Aorta (tissue), 5 donors: ENCODE measurements at places on chromosomes 4 and X. TPM values are rescaled to one million over a fixed set of nuclear protein-coding genes. Genes with fewer than 3 reads are reported as not detected.
A peak's percentile ranks its signal among the peaks of the same experiment; 100 is the strongest.

GRCh38 chr4:74202062-74202586, 44.2 kb downstream of the MTHFD2L start:
- DNase-seq, result no peak
- H3K27ac ChIP-seq, result no peak overlapping the region
- no peaks in the 10 kb centered on the region for H3K36me3 ChIP-seq
- H3K27me3 ChIP-seq, result no peaks in the 10 kb centered on the region
- H3K4me3 ChIP-seq, result no peak overlapping the region
- H3K4me1 ChIP-seq, result peaks cover 3% of the 10 kb centered on the region

- no peak overlapping the region for H3K27ac ChIP-seq
- no peak for DNase-seq
- H3K4me3 ChIP-seq, result no peak overlapping the region
- no peaks in the 10 kb centered on the region for H3K4me1 ChIP-seq
- no peaks in the 10 kb centered on the region for H3K27me3 ChIP-seq
These were observed 75.3 kb upstream of the RAPGEF2 start for GRCh38 chr4:159027535-159027934.

GRCh38 chrX:30483996-30484395, 93.6 kb downstream of the TASL start:
- no peak overlapping the region for H3K27ac ChIP-seq
- DNase-seq, result no peak
- no peak overlapping the region for H3K4me3 ChIP-seq

- DNase-seq, result peak; percentile 83
- no peaks in the 10 kb centered on the region for H3K27me3 ChIP-seq
- peak overlapping the region; percentile 66 for H3K27ac ChIP-seq
- H3K36me3 ChIP-seq, result no peaks in the 10 kb centered on the region
- no peaks in the 10 kb centered on the region for H3K4me1 ChIP-seq
- no peak overlapping the region for H3K4me3 ChIP-seq
These were observed 21.9 kb upstream of the SPON2 start for GRCh38 chr4:1194010-1194900.

- no peak overlapping the region for H3K27ac ChIP-seq
- H3K36me3 ChIP-seq, result no peaks in the 10 kb centered on the region
- no peaks in the 10 kb centered on the region for H3K27me3 ChIP-seq
- H3K4me1 ChIP-seq, result no peaks in the 10 kb centered on the region
These were observed 142.0 kb upstream of the TEX13D start for GRCh38 chrX:124190440-124190839.

DNA sequence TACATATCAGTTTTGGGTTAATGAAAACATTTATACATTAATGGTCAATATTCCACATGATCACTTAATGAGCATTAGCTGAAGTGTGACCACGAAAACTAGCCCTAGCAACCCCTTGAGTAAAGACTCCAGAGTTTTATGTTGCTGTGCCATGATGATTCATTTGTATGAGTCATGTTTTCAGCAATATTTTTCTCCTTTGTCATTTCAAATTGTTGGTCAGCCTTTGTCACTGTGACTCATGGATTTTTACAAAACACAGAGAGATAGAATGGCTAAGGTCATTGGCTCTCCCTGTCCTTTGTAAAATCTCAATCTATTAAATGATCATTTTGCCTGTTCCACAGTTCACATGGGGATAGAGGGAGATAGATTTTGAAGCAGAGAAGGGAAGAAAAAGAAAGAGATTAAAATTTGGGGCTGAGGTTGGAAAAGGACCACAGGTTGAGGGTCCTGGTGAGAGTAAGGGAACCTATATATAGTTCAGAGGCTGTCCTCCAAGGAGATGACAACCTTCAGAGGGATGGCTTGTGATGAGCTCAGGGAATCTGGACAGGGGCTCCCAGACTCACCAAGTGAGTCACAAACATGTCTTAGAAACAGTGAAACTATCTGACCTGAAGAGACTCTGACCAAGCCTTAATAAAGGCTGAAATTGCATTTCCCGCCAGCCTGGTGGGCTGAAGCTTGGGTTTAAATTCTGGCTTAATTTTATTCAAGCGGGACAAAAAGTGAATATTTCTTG, 25.6 kb downstream of the NR0B1 start:
- H3K4me1 ChIP-seq, result no peaks in the 10 kb centered on the region
- peak overlapping the region; percentile 57 for H3K27ac ChIP-seq
- H3K36me3 ChIP-seq, result no peaks in the 10 kb centered on the region
- no peak overlapping the region for H3K4me3 ChIP-seq
- no peak for DNase-seq

- H3K4me1 ChIP-seq, result no peaks in the 10 kb centered on the region
- DNase-seq, result no peak
- no peak overlapping the region for H3K4me3 ChIP-seq
- H3K36me3 ChIP-seq, result no peaks in the 10 kb centered on the region
- H3K27ac ChIP-seq, result no peak overlapping the region
These were observed 420.6 kb upstream of the PABPC4L start for GRCh38 chr4:134622199-134622598.

GRCh38 chr4:21377046-21377445, 571.5 kb downstream of the KCNIP4 start:
- no peak overlapping the region for H3K27ac ChIP-seq
- H3K4me1 ChIP-seq, result no peaks in the 10 kb centered on the region
- no peak for DNase-seq
- H3K4me3 ChIP-seq, result no peak overlapping the region

DNA sequence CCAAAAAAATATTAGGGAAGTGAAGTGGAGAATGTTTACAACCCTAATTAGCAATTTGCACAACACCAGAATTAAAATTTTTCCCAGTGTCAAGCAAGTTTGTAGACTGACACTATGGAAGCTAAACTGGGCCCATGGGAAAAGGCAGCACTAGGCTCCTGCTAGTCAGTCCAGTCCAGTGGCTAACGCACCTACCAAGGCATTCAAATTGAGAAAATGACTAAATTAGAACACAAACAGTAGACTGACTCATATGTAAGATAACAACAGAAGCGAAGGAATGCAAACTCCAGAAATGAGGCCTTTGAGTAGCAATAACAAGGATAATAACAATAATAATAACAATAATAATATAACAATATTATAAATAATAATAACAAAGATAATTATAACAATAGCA, 90.7 kb downstream of the GRIA3 start:
- H3K27me3 ChIP-seq, result no peaks in the 10 kb centered on the region
- no peak overlapping the region for H3K27ac ChIP-seq
- H3K36me3 ChIP-seq, result no peaks in the 10 kb centered on the region
- H3K4me1 ChIP-seq, result no peaks in the 10 kb centered on the region

DNA sequence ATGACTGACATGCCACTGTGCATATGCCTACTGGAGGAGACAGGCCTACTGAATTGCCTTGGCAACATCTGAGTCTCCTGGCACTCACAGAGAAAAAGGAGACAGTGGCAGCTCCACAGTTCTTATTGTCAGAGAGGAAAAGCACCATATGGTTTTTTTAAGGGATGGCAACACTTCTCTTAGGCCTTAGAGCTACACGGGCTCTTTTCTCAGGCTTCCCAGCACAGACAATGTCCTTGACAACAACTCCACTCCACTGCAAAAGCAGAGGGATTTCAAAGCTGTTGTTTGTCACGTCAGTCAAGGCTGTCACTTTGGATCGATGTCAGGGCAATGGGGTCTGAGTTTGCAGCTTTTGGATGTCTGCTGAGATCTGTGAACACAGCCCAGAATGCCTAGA, 4.7 kb upstream of the CLCN4 start:
- peak; percentile 1 for DNase-seq
- H3K4me1 ChIP-seq, result no peaks in the 10 kb centered on the region
- no peaks in the 10 kb centered on the region for H3K27me3 ChIP-seq
- no peak overlapping the region for H3K27ac ChIP-seq
- H3K4me3 ChIP-seq, result no peak overlapping the region
- H3K36me3 ChIP-seq, result no peaks in the 10 kb centered on the region

GRCh38 chr4:73701116-73701515, 39.3 kb upstream of the CXCL8 start:
- peaks cover 2% of the 10 kb centered on the region for H3K4me1 ChIP-seq
- H3K4me3 ChIP-seq, result no peak overlapping the region
- H3K27ac ChIP-seq, result no peak overlapping the region
- H3K36me3 ChIP-seq, result no peaks in the 10 kb centered on the region
- no peak for DNase-seq

DNA sequence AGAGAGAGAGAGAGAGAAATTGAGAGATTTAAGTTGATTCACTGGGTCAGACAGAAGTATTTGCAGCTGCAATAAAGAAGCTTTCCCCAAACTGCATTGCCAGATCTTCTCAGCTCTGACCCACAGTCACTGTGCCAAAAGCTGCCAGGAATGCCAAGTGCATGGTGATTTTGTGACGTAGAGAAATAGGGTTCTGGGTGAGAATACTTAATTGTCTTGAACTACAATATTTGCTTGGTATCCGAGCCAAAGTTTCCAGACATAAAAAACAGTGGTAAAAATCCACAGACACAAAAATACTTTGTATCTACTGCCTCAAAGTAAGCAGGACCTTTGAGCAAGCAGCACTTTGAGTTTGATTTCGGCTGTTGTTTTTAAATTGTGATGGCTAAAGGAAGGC, 331.1 kb downstream of the GRID2 start:
- H3K27ac ChIP-seq, result no peak overlapping the region
- H3K36me3 ChIP-seq, result no peaks in the 10 kb centered on the region
- no peak overlapping the region for H3K4me3 ChIP-seq
- DNase-seq, result no peak

DNA sequence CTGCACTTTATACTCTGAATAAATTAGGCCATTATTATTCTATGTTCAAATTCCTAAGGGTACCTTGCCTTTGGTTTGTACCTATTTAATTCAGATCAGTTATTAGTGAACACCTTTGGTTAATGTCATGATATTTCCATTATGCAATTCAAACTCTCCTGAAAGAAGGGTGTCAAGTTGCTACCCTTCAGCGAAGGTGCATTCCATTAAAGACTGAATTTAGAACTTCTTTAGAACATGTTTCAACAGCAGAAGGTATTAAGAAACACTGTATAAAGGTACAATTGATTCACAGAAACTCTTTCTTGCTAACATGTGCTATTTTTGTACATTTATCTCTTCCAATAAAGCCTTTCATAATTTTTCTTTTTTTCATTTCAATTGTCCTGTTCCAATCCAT, 1545.4 kb upstream of the PCDH10 start:
- H3K36me3 ChIP-seq, result no peaks in the 10 kb centered on the region
- no peak overlapping the region for H3K27ac ChIP-seq
- no peak overlapping the region for H3K4me3 ChIP-seq

- H3K27me3 ChIP-seq, result no peaks in the 10 kb centered on the region
- DNase-seq, result no peak
- no peak overlapping the region for H3K27ac ChIP-seq
- H3K4me3 ChIP-seq, result no peak overlapping the region
- H3K4me1 ChIP-seq, result no peaks in the 10 kb centered on the region
- no peaks in the 10 kb centered on the region for H3K36me3 ChIP-seq
These were observed 71.6 kb downstream of the AMOT start for GRCh38 chrX:112769034-112769433.

- H3K27ac ChIP-seq, result no peak overlapping the region
- DNase-seq, result no peak
- H3K4me1 ChIP-seq, result peaks cover 4% of the 10 kb centered on the region
- no peaks in the 10 kb centered on the region for H3K27me3 ChIP-seq
These were observed 420 bp downstream of the CC2D2A start for GRCh38 chr4:15470128-15470475.

DNA sequence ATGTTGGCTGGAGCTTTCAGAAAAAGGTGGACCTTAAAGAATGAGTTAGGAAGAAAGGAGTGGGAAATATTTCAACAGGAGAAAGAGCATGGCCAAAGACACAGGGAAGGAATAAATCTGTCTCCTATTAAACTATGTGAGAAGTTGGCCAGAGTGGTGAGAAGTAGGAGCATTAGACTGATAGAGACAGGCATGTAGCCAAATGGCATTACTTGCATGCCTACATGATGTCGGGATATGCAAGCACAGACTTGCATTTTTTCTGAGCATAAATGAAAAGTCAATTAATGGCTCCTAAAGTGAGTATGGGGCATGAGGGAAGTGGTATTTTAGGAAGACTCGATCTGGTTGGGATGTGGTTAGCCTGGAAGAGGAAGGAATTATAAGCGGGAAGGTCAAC, 279.6 kb upstream of the PITX2 start:
- H3K27me3 ChIP-seq, result no peaks in the 10 kb centered on the region
- no peak overlapping the region for H3K4me3 ChIP-seq
- H3K36me3 ChIP-seq, result no peaks in the 10 kb centered on the region
- H3K27ac ChIP-seq, result no peak overlapping the region

DNA sequence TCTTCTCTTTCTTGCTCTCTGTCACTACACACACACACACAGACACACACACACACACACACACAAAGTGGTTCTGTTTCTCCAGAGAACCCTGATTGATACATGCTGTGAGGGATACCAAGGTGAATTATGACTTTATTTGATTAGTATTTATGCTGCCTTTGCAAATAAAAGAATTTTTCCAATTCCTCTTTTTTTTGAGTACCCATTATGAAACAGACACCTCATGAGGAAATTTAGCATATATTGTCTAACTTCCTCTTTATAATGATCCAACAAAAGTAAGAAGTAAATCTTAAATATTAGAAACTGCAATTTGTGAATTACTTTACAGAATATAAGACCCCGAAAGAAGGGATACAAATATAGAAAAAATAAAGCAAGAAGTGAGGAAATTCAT, 14.3 kb upstream of the RAB28 start:
- H3K27me3 ChIP-seq, result peaks cover 2% of the 10 kb centered on the region
- H3K4me1 ChIP-seq, result no peaks in the 10 kb centered on the region
- H3K4me3 ChIP-seq, result no peak overlapping the region
- no peaks in the 10 kb centered on the region for H3K36me3 ChIP-seq
- H3K27ac ChIP-seq, result no peak overlapping the region

DNA sequence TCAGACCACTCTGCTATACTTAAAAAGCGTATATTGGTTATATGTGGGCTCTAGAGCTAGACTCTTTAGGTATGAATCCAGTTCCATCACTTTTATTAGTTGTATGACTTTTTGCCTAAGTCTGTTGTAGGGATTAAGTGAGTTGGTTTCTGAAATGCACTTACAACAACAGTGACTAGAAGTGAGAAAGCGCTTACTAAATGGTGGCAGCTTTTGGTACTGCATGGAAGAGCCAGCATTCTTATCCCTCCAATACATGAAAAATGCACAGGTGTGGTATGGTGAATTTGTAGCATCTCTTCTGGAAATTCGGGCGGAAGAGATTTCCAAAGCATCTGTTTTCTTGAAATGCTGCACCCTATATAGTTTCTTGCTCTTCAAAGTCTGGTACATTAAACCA, 117.1 kb downstream of the SPANXA1 start:
- H3K4me3 ChIP-seq, result no peak overlapping the region
- H3K27me3 ChIP-seq, result no peaks in the 10 kb centered on the region
- no peak overlapping the region for H3K27ac ChIP-seq
- peaks cover 2% of the 10 kb centered on the region for H3K4me1 ChIP-seq

The PNMA6F gene
- total RNA-seq, result not detected

The AFP gene
- total RNA-seq, result not detected

The ANXA10 gene
- not detected for total RNA-seq

The MAGEE1 gene
- 6.1 TPM for total RNA-seq

The GAB1 gene
- total RNA-seq, result 98.0 TPM
